ENCODE measurements at places on chromosomes 2 and 18. TPM values are rescaled to one million over a fixed set of nuclear protein-coding genes. Genes with fewer than 3 reads are reported as not detected.

The QPCT gene
- 1.2 TPM for total RNA-seq

The UGT1A8 gene
- not detected for total RNA-seq

The RGPD4 gene
- 0.10 TPM for total RNA-seq

The PLGLB1 gene
- 1.8 TPM for total RNA-seq

The CHRND gene
- not detected for total RNA-seq

The CDH7 gene
- not detected for total RNA-seq

The TBC1D8 gene
- total RNA-seq = 7.3 TPM

The PSMD14 gene
- total RNA-seq = 48.5 TPM

The TUBB8B gene
- not detected for total RNA-seq

The CABYR gene
- total RNA-seq = 9.8 TPM

GRCh38 chr2:23541503-23542229 is 156.7 kb downstream of the KLHL29 start:
- DNase-seq = no peak

DNA sequence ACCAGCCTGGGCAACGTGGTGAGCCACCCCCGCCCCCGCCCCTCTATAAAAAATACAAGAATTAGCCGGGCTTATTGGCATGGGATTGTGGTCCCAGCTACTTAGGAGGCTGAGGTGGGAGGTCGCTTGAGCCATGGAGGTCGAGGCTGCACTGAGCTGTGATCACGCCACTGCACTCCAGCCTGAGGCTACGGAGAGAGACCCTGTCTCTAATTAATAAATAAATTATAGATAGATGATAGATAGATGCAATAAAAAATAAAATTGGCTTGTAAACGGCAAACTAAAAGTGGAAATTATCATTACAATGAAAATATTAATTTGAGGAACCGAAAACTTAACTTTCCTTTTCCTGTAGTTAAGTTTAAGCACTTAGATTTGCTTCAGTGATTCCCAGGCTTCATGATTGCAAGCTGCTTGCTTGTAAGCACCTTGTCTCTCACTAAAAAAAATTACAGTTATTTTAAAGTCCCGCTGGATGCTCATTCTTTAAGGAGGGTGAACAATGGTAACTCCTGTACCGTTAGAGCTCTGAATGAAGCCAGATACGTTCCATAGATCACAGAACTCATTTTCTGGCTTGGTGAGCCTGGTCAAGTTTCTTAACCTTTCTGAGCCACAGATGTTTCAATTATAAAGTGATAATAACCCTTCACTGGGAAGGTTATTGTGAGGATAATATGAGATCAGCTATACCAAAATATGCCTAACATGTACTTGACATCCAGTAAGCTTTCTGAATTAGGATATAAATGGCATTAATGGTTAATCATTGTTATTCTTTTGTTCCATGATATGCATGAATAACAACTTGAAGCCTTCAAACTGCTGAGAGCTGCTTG is 9.3 kb upstream of the NARS1 start:
- no peak for DNase-seq

GRCh38 chr2:99987160-99987559 is 155.2 kb downstream of the AFF3 start:
- DNase-seq = no peak

DNA sequence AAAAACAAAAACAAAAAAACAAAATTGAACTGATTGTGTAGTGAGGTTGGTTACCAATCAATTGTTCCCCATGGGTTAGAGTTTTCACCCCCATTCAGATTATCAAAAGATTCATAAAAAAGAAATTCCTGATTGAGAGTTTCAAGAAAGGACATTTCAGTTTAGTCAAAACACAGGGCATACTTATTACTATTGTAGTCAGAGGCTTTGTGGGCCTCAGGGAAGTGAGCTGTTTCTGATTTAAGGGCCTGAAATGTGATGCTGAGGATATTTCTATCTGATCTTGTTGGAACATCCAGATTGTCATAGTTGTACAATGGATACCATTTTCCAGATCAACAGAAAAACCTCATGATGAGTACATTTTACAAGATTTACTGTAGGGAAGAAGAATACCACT is 368.1 kb upstream of the NETO1 start:
- no peak for DNase-seq

DNA sequence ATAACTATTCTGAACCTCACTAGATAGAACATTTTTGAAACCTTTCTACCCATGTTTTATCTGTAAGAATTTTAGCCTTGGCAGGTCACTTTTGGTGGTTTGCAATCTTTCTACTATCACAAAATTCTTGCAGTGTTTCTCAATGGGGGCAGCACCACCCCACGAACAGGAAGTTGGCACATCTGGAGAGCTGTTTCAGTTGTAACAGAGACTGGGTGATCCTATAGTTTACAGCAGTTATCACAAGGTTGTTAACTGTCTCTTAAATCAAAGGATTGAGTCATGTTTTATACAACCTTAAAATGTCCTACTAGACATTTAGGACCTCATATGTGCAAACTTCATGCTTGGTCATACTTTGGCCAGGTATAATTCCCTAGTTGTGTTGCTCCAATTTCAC is 829.2 kb downstream of the ERBB4 start:
- DNase-seq = no peak

GRCh38 chr2:214261683-214262082 is 149.2 kb upstream of the VWC2L start:
- no peak for DNase-seq

- DNase-seq = no peak
These were observed 244.7 kb downstream of the EIPR1 start for GRCh38 chr2:3132966-3133365.

DNA sequence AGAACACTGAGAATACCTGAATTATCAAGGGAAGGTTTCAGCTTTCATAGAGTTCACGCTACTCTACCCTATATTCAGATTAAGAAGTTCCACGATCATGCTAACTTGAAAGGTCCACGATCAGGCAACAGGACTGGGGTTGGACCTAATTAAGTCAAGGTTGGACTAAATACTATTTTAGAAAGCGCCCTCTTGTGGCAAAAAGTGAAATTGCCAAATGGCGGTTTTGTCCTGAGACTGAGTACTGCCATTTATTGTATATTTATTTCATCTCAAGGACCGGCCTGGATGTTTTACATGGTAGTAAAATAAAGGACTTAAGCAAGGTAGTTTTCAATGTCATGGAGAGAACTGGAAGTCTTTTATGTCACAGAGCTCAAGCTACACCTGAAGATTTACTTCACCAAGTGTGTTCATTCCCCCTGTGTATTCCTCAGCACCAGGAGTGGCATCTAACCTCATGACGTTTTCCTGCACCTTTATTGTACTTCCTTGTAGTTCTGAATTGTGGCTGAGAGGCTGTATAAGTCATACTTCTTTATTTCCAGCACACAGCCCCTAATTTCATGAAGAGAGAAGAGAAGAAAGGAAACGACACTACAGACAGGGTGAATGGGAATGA is 56.8 kb downstream of the SRD5A2 start:
- DNase-seq = no peak

- no peak for DNase-seq
These were observed 310.8 kb upstream of the MGAT5 start for GRCh38 chr2:133943108-133943507.

DNA sequence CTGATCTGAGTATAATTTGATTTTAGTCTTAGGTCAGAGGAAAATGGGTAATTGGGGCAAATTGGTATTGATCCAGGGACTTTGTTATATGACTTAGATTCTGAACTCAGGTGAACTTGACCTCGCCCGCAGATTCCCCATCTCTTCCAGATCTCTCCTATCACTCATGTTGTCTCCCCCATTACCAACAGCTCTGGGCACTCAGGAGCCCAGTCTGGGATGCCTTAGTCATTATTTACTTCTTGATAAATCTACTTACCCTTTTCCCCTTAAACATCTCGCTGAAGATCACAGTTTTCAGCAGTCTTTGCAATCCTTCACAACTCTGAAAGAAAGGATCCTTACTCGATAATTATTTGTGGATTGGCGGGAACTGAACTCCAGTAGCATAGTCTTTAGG is 19.6 kb upstream of the HNMT start:
- DNase-seq = no peak

- no peak for DNase-seq
These were observed 4.7 kb upstream of the STAMBP start for GRCh38 chr2:73823916-73824523.

- no peak for DNase-seq
These were observed 667.6 kb downstream of the CNTNAP5 start for GRCh38 chr2:124692707-124693106.

GRCh38 chr2:29742656-29743055 is 178.7 kb downstream of the ALK start:
- DNase-seq = no peak

DNA sequence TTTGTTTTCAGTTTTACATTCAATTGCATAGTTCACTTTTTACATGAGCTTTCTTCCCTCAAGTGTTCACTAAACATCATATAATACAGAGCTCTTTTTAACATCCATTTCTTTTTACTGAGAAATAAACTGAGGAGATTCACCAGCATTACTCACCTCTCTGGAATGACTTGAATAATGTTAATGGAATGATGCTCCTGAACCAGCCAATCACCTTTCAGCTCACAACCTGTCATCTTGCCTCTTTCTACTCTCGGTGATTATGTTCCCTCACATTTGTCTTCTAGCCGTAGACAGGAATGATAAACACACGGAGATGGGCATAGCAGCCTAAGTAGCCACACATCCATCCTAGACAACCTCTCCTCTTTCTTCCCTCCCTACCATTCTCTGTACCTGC is 301.7 kb downstream of the PAX3 start:
- DNase-seq = no peak

GRCh38 chr2:104888489-104889258 is 34.8 kb downstream of the POU3F3 start:
- DNase-seq = no peak

DNA sequence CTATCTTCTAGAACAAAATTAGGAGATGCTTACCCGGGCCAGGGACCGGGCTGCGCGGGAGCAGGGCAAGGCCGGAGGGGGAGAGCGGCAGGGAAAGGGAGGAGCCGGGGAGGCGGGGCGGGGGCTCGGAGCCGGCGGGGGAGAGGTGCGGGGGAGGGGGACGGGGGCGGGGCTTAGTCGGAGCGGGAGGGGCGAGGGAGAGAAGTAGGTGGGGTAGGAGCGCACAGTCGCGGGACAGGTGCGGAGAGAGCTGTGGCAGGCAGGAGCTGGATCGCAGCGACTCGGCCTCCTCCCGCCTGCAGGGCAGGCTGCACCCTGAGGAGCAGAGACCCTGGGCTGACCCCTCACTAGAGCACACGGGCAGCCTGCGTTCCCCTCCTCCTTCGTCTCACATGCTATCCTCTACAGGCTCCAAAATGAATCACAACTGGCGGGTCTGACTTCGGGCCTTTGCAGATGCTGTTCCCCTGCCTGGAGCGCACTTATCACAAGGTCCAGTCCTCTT is 290.3 kb downstream of the CELF4 start:
- no peak for DNase-seq

GRCh38 chr2:41414486-41415230 is 633.2 kb upstream of the PKDCC start:
- no peak for DNase-seq
